ENCODE measurements at places on chromosomes 4 and X. TPM values are rescaled to one million over a fixed set of nuclear protein-coding genes. Genes with fewer than 3 reads are reported as not detected.

GRCh38 chrX:46739736-46740135 is 19.2 kb downstream of the SLC9A7 start:
- no peak for DNase-seq

DNA sequence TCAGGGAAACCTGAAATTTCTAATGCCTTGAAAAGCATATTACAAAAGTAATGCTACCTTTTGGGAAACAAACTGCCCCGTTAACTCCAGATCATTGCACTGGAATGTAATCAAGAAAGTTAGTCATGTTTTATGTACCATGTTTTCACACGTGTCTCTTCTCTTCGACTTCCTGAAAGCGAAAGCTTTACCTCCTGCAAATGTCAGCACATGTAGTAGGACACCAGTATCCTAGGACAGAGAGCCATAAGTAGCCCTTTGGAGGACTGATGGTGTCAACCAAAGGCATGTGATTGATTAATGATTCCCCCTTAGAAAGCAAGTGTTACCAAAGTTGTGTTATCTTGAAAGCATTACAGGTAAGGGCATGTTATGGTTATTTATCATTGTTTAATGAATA is 8.8 kb upstream of the MND1 start:
- DNase-seq: no peak

DNA sequence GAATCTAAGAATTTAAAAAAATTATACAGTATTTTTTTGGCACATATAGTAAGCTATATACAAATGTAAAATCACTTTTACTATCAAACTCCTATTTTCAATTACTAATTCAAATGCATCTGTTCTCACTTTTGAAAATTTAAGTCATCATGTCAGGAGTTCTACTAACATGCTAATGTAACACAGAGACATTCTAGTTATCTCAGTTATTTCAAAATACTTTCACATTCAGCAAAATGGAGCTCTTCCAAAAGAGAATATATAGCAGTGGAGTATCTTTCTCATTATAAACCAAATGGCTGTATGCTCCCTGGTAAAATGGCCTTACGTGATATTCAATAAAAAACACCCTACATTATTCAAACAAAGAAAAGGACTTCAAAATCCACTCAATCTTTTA is 42.3 kb downstream of the RFC1 start:
- DNase-seq: no peak

GRCh38 chr4:42865572-42866189 is 26.8 kb upstream of the GRXCR1 start:
- DNase-seq: no peak

GRCh38 chr4:100742045-100742444 is 224.2 kb upstream of the EMCN start:
- no peak for DNase-seq

GRCh38 chr4:99811850-99812249 is 4.8 kb upstream of the DAPP1 start:
- DNase-seq: no peak

DNA sequence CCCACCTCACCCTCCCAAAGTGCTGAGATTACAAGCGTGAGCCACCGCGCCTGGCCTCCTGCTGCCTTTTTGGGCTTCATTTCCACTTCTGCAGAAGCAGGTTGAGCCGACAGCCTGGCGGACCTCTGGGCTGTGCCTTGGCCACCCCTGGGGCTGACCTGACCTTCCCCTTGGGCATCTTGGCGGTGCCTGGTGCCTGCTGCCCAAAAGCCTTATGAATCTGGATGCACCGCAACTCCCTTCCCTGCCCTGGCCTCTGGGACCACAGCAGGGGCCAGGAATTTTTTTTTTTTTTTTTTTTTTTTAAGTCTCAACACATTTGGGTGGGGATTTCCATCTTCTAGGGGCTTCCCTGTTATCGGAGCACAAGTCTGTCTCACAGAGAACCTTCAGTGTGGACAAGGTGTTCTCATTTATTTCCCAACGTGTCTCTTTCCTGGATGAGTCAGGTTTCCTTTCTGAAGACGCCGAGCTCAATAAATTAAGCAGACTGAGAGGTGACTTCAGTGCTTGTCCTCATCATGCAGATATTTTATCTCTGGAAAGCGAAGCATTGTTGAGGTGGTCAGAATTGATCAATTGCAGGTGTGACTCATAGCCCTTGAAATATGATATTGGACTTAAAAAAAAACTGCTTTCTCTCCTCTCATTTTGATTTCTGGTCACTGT is 79.7 kb downstream of the SHROOM2 start:
- no peak for DNase-seq

DNA sequence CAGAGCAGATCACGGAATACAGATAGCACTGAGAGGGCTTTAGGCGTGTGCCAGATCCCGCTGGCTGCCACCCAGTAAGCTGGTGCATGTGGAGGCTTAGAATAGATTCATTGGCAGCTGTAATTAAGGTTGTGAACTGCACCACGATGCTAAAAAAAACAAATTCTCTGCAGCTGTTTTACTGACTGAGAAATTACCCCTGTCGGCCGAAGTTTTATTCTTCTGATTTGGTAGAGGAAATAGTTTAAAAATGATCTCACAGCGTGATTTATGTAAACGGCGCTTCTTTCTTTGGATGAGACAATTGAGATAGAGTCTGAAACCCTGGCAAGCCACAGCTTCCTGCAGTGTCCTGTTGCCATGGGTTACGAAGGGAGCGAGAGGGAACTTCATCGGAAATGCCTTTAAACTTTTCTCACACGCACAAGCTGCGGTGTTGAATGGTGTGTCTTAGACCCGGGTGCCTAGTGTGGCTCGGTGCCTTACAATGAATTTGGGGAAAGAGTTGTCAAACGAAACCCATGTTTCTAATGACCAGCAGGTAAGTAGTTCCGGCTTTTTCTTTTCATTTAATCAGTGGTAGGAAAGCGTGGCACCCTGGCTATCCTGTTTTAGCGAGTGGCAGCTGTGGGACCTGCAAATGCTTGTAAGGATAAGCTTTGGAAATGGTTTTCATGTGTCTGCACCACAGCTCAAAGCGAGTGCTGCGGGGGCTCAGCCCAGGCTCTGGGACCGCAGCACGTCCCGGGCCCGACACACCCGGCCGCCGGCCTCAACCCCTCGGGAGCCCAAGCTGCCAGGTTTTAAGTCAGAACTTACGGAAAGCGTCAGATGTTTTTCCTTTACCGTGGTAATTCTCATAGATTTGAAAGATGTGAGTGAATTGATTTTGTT is 71.7 kb upstream of the HGFAC start:
- no peak for DNase-seq

DNA sequence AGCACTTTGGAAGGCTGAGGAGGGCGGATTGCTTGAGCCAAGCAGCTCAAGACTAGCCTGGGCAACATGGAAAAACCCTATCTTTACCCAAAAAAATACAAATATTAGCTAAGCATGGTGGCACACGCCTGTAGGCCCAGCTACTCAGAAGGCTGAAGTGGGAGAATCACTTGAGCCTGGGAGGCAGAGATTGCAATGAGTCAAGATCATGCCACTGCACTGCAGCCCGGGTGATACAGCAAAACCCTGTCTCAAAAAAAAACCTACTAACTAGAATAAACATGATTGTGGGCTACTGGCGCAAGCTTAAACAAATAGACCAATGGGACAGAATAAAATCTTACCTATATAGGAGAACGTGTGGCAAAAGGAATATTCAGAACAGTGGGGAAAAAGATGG is 7.3 kb downstream of the CDKL2 start:
- no peak for DNase-seq

DNA sequence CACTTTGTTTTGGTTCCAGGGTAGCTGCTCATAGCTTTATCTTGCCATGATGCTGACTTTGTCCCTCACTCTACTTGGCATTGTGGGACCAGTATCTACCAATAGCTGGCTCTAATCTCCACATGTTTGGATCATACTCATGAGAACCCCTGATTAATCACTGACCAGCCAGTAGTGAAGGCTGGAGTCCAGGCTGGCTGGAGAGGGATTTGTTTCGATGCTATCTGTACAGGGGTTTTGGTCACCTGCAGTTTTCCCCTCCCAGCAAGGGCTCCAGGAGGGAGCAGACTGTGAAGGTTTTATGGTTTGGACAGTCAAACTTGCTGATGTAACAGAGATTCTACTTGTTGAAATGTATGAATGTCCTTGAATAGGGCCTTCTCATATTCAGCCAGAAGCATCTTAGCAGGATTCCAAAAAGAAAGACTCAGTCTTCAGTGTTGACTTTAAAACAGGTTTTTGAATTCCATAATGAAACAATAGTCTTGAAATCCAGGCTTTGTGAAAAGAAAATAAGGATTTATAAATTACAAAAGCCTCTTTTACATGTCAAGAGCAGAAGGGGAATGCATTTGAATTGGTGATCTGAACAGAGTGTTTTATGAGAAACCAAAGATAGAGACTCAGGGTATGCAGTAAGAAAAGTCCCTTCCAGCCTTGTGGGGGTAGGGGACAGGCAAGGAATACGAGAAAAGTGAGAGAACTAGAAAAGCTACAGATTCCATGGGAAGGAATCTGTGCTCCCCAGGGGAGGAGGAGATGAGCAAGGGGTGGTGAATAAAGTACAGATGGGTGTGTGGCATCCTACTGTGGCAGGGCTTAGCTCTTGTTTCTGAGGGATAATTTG is 103.1 kb upstream of the SHISA3 start:
- no peak for DNase-seq

GRCh38 chr4:31370866-31371465 is 650.8 kb downstream of the PCDH7 start:
- no peak for DNase-seq

GRCh38 chr4:1683261-1683735 is 815 bp downstream of the FAM53A start:
- DNase-seq: no peak

FDCSP gene
- total RNA-seq: not detected

CITED1 gene
- 3.7 TPM for total RNA-seq

LRCH2 gene
- total RNA-seq: 9.9 TPM

MAOB gene
- 40.6 TPM for total RNA-seq

TSPAN6 gene
- 7.2 TPM for total RNA-seq
